Vagina (tissue), 2 donors: ENCODE measurements at places on chromosomes 7 and 10. TPM values are rescaled to one million over a fixed set of nuclear protein-coding genes. Genes with fewer than 3 reads are reported as not detected.

- no peak overlapping the region for H3K27ac ChIP-seq
- DNase-seq = no peak
- H3K4me3 ChIP-seq = no peak overlapping the region
- H3K27me3 ChIP-seq = no peaks in the 10 kb centered on the region
- H3K36me3 ChIP-seq = no peaks in the 10 kb centered on the region
Observed at GRCh38 chr7:135383525-135384175, 126.3 kb downstream of the CNOT4 start.

- H3K36me3 ChIP-seq = no peaks in the 10 kb centered on the region
- DNase-seq = no peak
- H3K27me3 ChIP-seq = no peaks in the 10 kb centered on the region
- no peak overlapping the region for H3K27ac ChIP-seq
Observed at GRCh38 chr7:132516042-132516840, 60.0 kb downstream of the PLXNA4 start.

GRCh38 chr7:142488036-142488633, 230.3 kb upstream of the PRSS58 start:
- H3K27ac ChIP-seq = no peak overlapping the region
- no peaks in the 10 kb centered on the region for H3K36me3 ChIP-seq
- no peak for DNase-seq
- H3K4me3 ChIP-seq = no peak overlapping the region
- no peaks in the 10 kb centered on the region for H3K27me3 ChIP-seq

GRCh38 chr7:30908681-30909080, 3.0 kb upstream of the AQP1 start:
- H3K36me3 ChIP-seq = no peaks in the 10 kb centered on the region
- H3K27me3 ChIP-seq = no peaks in the 10 kb centered on the region
- no peak for DNase-seq
- peak overlapping the region; percentile 40 for H3K27ac ChIP-seq

- no peak overlapping the region for H3K4me3 ChIP-seq
- no peak overlapping the region for H3K27ac ChIP-seq
- DNase-seq = no peak
- H3K36me3 ChIP-seq = no peaks in the 10 kb centered on the region
- H3K27me3 ChIP-seq = no peaks in the 10 kb centered on the region
Observed at GRCh38 chr7:108603656-108604306, 34.1 kb downstream of the DNAJB9 start.

- no peaks in the 10 kb centered on the region for H3K27me3 ChIP-seq
- no peaks in the 10 kb centered on the region for H3K36me3 ChIP-seq
- H3K4me3 ChIP-seq = peak overlapping the region; percentile 73
- H3K4me1 ChIP-seq = peaks cover 34% of the 10 kb centered on the region
- peak overlapping the region; percentile 93 for H3K27ac ChIP-seq
Observed at GRCh38 chr10:88881320-88881719, 1.3 kb downstream of the STAMBPL1 start.

HIBADH gene
- 38.1 TPM for total RNA-seq

- peaks cover 39% of the 10 kb centered on the region for H3K4me1 ChIP-seq
- DNase-seq = no peak
- no peaks in the 10 kb centered on the region for H3K36me3 ChIP-seq
- H3K27me3 ChIP-seq = no peaks in the 10 kb centered on the region
- H3K27ac ChIP-seq = no peak overlapping the region
Observed at GRCh38 chr10:5620223-5620721, 46.1 kb downstream of the ASB13 start.

GRCh38 chr7:90413185-90413528, 9.9 kb downstream of the CLDN12 start:
- no peaks in the 10 kb centered on the region for H3K4me1 ChIP-seq
- H3K36me3 ChIP-seq = peaks cover 16% of the 10 kb centered on the region
- no peak overlapping the region for H3K4me3 ChIP-seq
- no peaks in the 10 kb centered on the region for H3K27me3 ChIP-seq

DNA sequence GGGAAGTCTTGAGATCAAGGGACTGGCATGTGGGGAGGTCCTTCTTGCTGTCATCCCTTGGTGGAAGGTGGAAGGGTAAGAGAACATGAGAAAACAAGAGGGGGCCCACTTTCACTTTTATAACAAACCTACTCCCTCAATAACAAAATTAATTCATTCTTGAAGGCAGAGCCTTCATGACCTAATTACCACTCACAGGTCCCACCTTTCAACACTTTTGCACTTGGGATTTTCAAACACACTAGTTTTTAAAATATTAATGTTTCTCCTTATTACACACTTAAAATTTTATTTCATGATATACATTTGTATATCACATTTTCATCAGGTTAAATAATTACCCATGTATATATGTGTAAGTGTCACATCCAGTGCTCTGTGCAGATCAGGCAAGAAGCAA, 2.0 kb downstream of the ST7 start:
- DNase-seq = no peak
- H3K27ac ChIP-seq = peak overlapping the region; percentile 100
- no peak overlapping the region for H3K4me3 ChIP-seq
- H3K36me3 ChIP-seq = no peaks in the 10 kb centered on the region
- peaks cover 25% of the 10 kb centered on the region for H3K4me1 ChIP-seq

GRCh38 chr7:156230576-156230975, 410.0 kb upstream of the RNF32 start:
- H3K4me1 ChIP-seq = no peaks in the 10 kb centered on the region
- H3K27me3 ChIP-seq = no peaks in the 10 kb centered on the region
- no peaks in the 10 kb centered on the region for H3K36me3 ChIP-seq
- no peak overlapping the region for H3K27ac ChIP-seq

GRCh38 chr10:71865561-71866041, 14.6 kb upstream of the PSAP start:
- H3K4me3 ChIP-seq = no peak overlapping the region
- DNase-seq = no peak
- H3K27me3 ChIP-seq = no peaks in the 10 kb centered on the region
- H3K4me1 ChIP-seq = peaks cover 21% of the 10 kb centered on the region
- no peaks in the 10 kb centered on the region for H3K36me3 ChIP-seq

DNA sequence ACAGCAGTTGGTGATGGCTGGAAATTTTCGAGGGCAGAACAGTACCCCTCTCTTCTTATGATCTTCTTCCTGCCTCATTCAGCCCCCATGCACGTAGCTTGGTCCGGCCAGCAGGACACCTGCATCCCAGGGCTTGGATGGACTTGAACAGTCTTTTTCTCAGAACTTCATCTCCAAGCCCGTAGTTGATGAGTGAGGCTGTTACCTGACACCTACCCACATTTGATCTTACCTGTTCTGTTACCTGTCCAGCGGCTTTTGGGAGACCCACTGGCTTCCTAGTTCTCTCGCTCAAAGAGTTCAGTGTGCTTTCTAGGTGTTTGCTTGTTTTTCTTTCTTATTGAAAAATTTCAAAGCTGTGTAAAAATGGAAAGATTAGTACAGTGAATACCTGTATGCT, 212.2 kb downstream of the CUX1 start:
- no peaks in the 10 kb centered on the region for H3K4me1 ChIP-seq
- DNase-seq = no peak
- H3K27me3 ChIP-seq = no peaks in the 10 kb centered on the region
- no peak overlapping the region for H3K4me3 ChIP-seq

DNA sequence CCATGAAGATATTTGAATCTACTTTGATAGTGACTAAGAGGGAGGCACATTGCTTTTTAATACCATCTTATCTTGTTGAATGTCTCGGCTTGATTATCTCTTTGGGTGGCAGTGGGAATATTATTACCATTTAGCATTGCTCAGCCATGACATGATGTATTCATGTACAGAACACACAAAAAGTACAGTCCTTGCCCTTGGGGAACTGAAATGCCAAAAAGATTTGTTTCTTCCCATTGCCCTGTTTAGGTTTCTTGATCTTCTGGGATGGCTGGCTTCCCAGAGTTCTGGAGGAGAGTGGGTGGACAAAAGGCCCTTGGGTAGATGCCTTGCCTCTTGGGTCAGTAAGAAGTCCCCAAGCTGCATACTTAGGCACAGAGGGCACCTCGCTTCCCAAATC, 23.8 kb downstream of the SUFU start:
- no peaks in the 10 kb centered on the region for H3K27me3 ChIP-seq
- no peaks in the 10 kb centered on the region for H3K36me3 ChIP-seq
- H3K4me3 ChIP-seq = no peak overlapping the region
- H3K4me1 ChIP-seq = peaks cover 6% of the 10 kb centered on the region

DNA sequence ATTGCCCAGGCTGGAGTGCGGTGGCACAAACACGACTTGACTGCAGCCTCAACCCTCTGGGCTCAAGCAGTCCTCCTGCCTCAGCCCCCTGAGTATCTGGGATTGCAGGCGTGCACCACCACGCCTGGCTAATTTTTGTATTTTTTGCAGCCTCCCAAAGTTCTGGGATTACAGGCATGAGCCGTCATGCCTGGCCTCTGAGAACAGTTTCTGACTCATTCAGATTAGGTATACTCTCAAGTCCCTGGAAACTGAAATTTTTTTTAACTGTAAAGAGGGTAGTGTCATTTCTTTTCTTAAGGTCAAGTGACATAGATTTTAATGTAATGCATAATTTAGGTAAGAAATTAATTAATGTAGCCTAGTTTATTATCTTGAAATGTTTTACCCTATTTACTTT, 104.7 kb downstream of the SEPTIN7 start:
- no peaks in the 10 kb centered on the region for H3K36me3 ChIP-seq
- no peaks in the 10 kb centered on the region for H3K27me3 ChIP-seq
- H3K27ac ChIP-seq = no peak overlapping the region
- no peak for DNase-seq
- no peaks in the 10 kb centered on the region for H3K4me1 ChIP-seq

- no peaks in the 10 kb centered on the region for H3K36me3 ChIP-seq
- H3K27me3 ChIP-seq = no peaks in the 10 kb centered on the region
- DNase-seq = no peak
- H3K27ac ChIP-seq = no peak overlapping the region
- H3K4me1 ChIP-seq = no peaks in the 10 kb centered on the region
Observed at GRCh38 chr10:10394933-10395658, 622.6 kb upstream of the CELF2 start.

DNA sequence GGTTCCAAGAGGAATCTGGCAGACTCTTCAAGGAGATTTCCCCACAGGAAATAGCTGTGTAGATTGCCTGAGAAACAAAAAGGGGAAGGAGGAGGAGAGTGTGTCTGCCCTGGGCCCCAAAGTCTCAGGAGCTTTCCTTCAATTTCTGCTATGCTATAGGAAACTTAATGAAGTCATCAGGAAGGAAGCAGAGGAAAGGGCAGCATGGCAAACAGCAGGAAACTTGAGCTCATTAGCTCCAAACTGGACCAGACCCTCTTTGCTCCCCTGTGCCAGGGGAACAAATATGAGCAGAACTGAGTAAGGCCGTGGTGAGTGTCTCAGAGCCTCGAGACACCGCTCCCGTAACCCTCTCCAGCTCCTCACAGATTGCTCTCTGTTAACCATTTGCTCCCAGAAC, 4.8 kb upstream of the KCNIP2 start:
- no peak for DNase-seq
- peaks cover 7% of the 10 kb centered on the region for H3K4me1 ChIP-seq
- H3K27ac ChIP-seq = no peak overlapping the region
- H3K27me3 ChIP-seq = no peaks in the 10 kb centered on the region

GRCh38 chr7:50404392-50404791, 45.8 kb downstream of the FIGNL1 start:
- no peak overlapping the region for H3K27ac ChIP-seq
- no peaks in the 10 kb centered on the region for H3K36me3 ChIP-seq
- peaks cover 5% of the 10 kb centered on the region for H3K27me3 ChIP-seq
- no peaks in the 10 kb centered on the region for H3K4me1 ChIP-seq
- DNase-seq = no peak
- H3K4me3 ChIP-seq = no peak overlapping the region

DNA sequence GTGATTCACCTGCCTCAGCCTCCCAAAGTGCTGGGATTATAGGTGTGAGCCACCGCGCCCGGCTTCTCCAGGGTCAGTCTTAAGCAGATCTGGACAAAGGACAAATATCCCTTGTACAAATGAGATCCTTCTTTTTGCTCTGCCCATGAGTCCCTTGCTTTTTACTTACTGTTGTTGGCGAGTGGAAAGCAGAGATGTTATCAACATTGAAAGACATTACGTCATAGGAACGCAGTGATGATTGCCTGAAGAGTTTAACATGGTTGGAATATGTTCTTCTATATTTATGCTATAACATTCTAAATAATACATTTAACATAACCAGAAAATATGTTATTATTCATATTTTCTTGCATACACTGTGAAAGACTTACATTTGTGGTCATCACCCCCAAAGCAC, 644.3 kb upstream of the LRRN3 start:
- no peak overlapping the region for H3K4me3 ChIP-seq
- no peaks in the 10 kb centered on the region for H3K36me3 ChIP-seq
- DNase-seq = no peak
- H3K27ac ChIP-seq = no peak overlapping the region
- H3K4me1 ChIP-seq = no peaks in the 10 kb centered on the region
- H3K27me3 ChIP-seq = no peaks in the 10 kb centered on the region
